Stimulated activated CD4-positive, alpha-beta T cell treated with anti-CD3 and anti-CD28 coated beads, Interleukin-2, amount 100 ng/mL, for 48 hours (primary cell): ENCODE measurements at places on chromosomes 2 and 18.

DNA sequence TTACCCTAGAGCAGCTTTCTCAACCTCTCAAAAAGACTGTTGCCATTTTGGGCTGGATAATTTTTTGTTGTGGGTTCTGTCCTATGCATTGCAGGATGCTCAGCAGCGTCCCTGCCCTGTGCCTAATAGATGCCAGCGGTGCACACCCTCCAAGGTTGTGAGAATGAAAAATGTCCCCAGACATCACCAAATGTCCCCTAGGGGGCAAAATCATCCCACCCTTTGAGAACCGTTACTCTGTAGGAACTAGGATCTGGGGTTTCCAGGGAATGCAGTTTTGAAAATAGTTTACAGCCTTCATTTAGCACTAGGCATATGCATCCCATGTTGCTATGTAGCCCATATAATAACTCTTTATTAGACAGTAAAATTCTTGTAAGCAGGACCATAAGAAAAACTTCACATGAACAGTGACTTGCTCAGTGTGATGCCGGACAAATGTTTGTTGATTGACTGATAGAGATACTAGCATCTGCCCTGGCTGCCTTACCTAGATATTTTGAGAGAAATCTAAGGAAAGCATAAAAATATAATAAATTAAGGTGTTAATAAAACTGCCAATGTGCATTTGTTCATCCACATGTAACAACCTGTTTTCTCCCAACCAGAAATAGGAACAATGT is 79.2 kb upstream of the EPC2 start:
- no peak for DNase-seq

DNA sequence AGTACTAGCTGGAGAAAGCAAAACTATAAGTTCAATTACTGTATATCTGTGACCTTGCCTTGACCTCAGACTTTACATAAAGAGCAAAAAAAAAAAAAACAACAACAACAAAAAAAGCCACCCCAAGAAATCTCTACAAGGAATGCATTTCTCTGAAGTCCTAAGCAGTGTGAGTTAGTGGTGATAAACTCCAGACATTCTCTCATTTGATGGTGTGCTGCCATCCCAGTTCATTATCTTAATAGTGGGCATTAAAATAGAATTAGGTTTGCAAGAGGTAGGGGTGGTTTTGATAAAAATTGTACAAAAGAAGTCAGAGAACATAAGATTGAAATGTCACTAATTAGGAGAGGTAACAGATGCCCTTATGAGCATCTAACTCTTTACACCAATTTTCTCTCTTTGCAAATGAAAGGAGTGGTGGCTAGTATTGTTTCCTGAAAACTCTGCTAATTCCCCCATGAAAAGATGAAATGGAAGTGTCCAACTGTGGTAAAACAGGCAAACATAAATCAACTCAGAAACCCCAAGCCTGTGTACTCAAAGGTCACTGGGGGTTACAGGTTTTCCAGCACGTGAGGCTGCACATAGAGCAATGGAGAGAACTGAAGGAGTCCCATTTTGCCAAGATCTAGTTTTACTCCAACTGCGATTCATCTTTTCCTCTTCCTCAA is 131.9 kb downstream of the MEIS1 start:
- DNase-seq = no peak

DNA sequence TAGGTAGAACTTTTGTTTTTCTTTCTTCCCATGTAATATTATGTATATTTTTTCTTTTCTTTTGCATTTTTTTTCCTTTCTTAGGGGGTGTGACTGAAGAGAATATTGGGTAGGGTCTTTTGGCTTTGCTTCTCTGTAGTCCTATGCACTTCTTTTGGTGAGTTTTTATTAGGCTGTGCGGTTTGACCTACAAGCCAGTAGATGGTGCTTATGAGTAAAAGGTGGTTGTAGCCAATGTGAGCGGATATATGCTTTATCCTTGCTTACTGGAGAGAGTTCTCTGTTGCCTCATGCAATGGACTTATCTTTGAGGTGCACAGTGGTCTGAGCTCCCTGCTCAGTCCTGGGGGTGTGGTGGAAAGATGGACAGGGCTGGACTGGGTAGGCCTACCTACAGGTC is 52.7 kb downstream of the DSEL start:
- DNase-seq = no peak

DNA sequence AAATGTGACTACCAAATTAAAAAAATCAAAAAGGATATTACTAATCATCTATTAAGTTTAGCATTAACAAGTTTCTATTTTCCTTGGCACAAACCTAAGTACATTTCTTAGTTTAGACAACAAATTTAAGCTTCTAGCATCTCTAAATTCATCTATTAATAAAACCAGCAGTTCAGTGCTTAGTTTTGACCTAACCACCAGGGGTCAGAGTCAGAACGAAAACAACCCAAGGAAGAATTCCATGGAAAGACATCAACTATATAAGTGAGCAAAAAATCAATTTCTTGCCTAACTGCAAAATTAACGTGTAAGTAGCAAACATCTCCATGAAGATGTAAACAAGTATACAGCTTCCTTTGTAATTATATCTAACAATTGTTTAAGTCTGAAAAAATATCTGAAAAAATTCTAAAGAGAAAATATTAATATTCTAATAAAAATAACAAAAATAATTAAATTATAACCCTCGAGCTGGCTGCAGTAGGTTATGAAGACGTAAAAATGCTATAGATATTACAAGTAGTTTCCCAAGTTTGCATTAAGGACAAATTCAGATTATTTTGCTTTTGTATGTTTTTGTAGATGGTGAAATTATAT is 83.7 kb downstream of the CERKL start:
- no peak for DNase-seq

GRCh38 chr2:6977786-6978185 is 60.6 kb downstream of the RNF144A start:
- DNase-seq = no peak

DNA sequence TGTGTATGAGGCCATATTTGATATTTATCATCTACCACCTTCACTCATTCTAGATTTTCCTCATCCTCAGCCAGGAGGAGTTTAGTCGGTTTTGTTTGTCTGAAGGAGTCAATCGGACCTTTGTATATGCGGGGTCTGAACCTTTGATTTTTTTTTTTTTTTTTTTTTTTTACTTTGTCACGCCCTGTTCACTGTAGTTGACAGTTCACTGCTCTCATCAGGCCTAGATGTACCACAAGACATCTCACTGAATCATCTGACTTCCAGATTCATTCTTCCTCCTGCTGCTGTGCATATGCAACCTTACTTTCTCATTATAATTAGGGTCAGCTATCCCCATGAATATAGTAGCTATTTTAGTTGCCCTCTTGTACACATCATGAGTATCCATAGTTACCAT is 133.2 kb downstream of the ARHGAP15 start:
- DNase-seq = no peak

DNA sequence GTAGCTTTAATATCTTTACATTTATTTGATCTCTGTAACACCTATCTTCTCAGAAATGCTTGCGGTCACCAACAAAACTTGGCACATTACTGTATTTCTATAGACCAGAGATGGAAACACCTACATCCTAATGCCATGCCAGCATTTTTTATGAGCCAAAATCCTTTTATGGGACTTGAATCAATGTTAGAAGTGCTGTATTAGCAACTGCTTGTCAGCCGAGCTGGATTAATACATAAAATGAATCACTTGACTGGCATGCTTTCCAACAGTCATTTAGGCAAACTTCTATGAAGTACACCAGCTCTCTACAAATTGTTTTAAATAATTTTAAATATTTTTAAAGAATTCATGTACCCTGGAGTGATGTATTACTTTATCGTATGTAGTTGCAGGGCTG is 272.9 kb upstream of the NRP2 start:
- no peak for DNase-seq

- DNase-seq = no peak
Measured at GRCh38 chr2:128691526-128691925, 372.9 kb upstream of the HS6ST1 start.

GRCh38 chr2:38439863-38440262 is 62.8 kb upstream of the ATL2 start:
- no peak for DNase-seq

DNA sequence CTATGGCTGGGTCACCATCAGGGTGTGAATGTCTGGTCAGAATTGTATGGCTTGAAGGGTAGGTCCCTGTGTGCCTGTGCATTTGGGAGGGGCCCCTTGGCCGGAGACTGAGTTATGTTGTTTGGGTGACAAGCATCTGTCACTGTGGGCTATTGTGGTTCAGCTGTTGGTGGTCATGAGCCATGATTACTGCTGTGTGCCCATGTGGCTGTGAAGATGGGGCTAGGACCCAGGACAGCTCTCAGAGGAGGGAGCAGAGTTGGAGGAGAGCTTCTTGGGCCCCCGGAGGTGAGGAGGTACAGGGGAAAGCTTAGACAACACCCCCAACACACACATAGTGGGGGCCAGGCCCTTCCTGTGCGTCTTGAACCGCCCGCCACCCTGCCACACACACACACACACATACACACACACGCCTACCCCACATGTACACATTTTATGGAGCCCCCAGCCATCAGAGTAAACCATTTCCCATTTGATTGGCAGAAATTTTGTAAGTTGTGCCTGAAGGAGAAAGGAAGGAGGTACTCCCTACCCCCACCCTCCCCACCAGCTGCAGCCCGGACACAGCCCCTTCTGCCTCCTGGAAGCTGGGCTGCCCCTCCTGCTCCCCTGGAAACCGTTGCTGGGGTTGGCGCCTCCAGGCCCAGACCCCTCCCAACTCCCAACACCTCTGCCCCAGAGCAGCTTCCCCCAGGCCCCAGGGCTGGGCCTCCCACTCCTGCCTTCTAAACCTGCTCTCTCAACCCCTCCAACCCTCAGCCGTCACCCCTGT is 2.0 kb downstream of the GAREM2 start:
- DNase-seq = no peak

- DNase-seq = no peak
Measured at GRCh38 chr2:218458598-218458997, 39.7 kb downstream of the VIL1 start.

DNA sequence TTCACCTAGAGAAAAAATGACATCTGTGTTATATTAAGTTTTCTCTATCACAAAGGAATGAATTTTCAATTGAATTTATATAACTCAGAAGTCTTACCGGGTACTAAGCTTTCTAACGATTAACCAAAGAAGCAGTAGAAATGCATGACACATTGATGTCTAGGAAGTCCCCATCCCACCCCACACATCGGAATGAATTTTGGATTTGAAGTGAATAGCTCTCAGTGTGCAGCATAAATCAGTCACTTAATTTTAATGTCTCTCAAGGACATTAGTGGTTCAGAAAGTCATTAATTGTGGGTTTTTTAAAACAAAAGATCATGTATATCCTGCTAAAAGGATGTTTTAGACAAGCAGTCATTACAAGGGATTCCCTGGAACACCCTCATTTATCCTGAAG is 141.4 kb upstream of the PIEZO2 start:
- no peak for DNase-seq

GRCh38 chr2:189659734-189660133 is 1.5 kb upstream of the ASNSD1 start:
- DNase-seq = no peak

DNA sequence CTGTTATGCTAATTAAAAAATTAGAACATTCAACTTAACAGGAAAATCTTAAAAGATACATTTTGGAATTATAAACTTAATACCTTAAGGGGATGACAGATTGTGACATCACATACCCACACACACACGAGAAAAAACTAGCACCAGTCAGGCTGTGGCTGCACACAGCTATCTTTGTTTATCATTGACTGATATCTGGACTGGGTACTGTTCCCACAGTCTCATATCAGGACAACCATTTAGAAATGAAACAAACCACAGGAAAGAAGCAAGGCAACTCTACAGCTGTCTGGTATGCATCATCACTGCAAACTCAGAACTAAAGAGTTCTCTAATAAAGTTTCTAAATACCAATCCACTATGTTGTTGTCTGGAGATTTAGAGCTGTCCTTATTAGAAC is 210.9 kb upstream of the SMAD7 start:
- DNase-seq = no peak

GRCh38 chr2:72936660-72937355 is 19.5 kb downstream of the EMX1 start:
- no peak for DNase-seq

- no peak for DNase-seq
Measured at GRCh38 chr2:223720367-223720766, 117.0 kb downstream of the AP1S3 start.

GRCh38 chr18:73511771-73512503 is 635.7 kb downstream of the FBXO15 start:
- DNase-seq = no peak

DNA sequence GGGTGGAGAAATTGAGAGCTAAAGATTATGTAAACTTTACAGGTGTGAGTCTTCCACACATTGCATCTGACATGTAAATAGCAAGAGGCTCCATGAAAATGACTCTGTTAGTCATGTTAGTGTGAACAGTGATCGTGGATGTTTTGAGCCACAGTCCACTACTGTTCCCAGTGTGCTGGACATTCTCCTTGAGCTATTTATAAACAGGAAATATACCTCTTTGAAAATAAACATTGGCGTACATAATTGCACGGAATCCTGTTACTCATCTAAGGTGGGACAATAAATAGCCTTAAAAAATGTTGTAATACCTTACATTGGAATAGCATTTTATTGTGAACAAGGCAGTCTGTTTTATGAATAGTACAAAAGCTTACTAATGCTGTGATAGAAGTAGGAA is 37.0 kb downstream of the LIMS1 start:
- no peak for DNase-seq

DNA sequence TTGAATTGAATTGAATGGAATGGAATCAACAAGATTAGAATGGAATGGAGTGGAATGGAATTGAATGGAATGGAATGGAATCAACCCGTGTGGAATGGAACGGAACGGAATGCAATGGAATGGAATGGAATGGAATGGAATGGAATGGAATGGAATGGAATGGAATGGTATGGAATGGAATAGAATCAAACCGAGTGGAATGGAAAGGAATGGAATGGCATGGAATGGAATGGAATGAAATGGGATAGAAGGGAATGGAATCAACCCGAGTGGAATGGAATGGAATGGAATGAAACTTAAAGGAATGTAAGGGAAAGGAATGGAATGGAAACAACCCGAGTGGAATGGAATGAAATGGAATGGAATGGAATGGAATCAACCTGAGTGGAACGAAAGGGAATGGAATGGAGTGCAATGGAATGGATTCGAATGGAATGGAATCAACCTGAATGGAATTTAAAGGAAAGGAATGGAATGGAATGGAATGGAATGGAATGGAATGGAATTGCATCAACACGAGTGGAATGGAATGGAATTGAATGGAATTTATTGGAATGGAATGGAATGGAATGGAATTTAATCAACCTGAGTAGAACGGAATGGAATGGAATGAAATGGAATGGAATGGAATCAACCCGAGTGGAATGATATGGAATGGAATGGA is 1146.6 kb downstream of the RPIA start:
- DNase-seq = no peak

GRCh38 chr2:65545837-65546805 is 113.7 kb upstream of the SPRED2 start:
- DNase-seq = no peak

- DNase-seq = no peak
Measured at GRCh38 chr2:38073211-38074057, 2.5 kb downstream of the CYP1B1 start.
